ENCODE measurements at places on chromosomes 4 and X. TPM values are rescaled to one million over a fixed set of nuclear protein-coding genes. Genes with fewer than 3 reads are reported as not detected.
A peak's percentile ranks its signal among the peaks of the same experiment; 100 is the strongest.

Gene NIPAL1
- polyA plus RNA-seq, result 0.47 TPM

GRCh38 chr4:86594559-86595425 is 677 bp downstream of the PTPN13 start:
- peak overlapping the region; percentile 67 for H3K4me3 ChIP-seq
- peaks cover 48% of the 10 kb centered on the region for H3K27me3 ChIP-seq
- no peaks in the 10 kb centered on the region for H3K36me3 ChIP-seq
- peak overlapping the region; percentile 57 for H3K27ac ChIP-seq
- DNase-seq, result peak; percentile 19

DNA sequence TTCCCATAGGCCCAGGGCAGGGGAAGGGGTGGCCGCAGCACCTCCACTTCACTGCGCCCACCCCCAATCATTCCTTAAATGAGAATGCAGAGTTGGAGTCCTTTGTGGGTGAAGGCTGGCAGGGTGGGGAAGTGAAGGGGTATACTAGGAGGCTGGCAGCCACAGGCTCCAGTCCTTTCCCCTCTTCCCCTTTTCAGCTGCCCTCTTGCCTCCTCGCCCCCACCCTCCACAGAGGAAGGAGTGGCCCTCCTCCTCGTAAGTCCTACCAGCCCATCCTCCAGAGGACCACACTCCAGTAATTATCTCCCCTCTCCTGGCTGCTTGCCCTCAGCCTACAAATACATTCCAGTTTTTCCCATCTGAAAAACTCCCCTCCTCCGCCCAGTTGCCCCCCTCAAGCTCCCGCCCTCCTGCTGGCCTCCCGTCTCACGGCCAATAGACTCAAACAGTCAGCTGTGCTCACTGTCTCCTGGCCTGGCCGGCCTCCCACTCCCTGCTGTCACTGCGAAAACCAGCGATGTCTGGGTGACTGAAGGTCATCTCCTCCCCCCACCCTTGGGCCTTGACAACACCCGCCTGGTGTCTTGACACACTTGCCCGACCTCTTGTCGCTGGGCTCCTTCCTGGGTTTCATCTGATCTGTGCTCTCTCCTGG is 38.8 kb downstream of the EFNB1 start:
- H3K36me3 ChIP-seq, result no peaks in the 10 kb centered on the region
- H3K4me3 ChIP-seq, result no peak overlapping the region
- H3K27ac ChIP-seq, result no peak overlapping the region
- no peak for DNase-seq
- no peaks in the 10 kb centered on the region for H3K27me3 ChIP-seq
- H3K4me1 ChIP-seq, result no peaks in the 10 kb centered on the region

DNA sequence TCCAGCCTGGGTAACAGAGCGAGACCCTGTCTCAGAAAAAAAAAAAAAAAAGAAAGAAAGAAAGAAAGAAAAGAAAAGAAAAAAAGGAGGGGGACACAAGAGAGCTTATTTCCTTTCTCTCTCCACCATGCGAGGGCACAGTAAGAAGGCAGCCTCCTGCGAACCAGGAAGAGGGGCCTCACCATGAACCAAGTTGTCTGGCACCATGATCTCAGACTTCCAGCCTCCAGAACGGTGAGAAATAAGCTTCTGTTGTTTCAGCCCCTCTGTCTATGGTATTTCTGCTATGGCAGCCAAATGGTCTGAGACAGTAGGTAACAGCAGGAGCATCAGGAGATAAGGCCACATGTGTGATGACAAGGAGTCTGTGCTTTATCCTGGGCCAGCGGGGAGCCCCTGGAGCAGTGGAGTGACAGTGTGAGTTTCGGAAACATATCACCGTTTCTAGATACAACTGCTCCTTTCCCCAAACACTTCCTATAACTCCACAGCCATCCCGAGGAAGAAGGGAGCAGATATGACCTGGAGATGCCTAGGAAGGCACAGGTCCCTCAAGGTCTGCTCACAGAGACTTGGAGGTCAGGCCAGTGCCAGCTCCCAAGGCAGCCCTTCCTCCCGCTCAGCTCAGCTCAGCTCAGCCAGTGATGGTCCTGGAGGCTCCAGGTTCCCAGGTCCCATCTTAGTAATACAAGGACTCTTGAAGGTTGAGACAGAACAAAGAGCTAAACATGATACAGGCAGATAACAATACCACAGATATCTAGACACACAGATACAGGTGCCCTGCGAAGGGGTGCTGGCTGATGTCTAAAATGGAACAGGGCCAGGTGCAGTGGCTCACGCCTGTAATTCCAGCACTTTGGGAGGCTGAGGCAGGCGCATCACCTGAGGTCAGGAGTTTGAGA is 17.7 kb downstream of the JAKMIP1 start:
- no peak for DNase-seq
- H3K27ac ChIP-seq, result no peak overlapping the region
- no peaks in the 10 kb centered on the region for H3K36me3 ChIP-seq
- no peaks in the 10 kb centered on the region for H3K27me3 ChIP-seq
- H3K4me1 ChIP-seq, result no peaks in the 10 kb centered on the region

Gene ENPEP
- polyA plus RNA-seq, result 0.75 TPM

DNA sequence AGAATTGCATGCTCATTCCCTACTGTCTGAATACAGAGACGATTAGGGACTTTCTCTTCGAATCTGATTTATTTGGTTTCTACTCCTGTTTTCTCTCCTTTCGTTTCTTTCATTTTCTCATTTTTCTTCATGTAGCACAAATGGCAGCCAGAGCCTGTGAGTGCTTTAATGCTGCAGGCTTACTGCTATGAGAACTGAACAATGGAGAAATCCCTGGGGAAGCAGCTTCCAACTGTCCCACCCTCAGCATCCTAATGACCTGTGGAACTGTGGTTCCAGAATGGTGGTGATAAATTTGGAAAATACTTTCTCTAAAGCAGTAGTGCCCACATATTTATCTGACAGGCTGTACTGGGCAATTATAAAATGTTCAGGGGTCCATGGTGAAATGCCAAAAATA is 930.4 kb downstream of the DMD start:
- no peaks in the 10 kb centered on the region for H3K27me3 ChIP-seq
- no peaks in the 10 kb centered on the region for H3K4me1 ChIP-seq
- H3K27ac ChIP-seq, result no peak overlapping the region
- no peaks in the 10 kb centered on the region for H3K36me3 ChIP-seq

GRCh38 chr4:123503698-123504363 is 107.2 kb downstream of the SPRY1 start:
- no peak overlapping the region for H3K27ac ChIP-seq
- no peak for DNase-seq
- H3K4me3 ChIP-seq, result no peak overlapping the region
- no peaks in the 10 kb centered on the region for H3K36me3 ChIP-seq
- peaks cover 8% of the 10 kb centered on the region for H3K4me1 ChIP-seq

DNA sequence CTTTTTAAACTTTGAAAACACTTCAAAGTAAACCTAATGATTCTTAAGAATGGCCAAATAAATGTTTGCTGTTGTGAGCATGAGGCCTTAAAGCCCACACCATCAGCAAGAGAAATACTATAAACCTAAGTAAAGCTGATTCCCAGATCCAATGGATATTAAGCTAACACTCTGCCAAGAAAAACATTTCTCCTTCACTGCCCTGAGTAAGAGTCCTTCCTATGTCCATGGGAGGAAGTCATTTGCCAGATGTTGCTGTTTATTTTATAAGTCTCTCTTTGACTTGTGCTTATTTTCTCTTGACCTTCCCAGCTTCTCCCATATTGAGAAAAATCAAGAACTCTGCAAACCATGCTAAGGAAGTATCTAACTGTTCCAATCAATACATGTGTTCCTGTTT is 154.3 kb upstream of the EDNRA start:
- H3K27ac ChIP-seq, result no peak overlapping the region
- H3K36me3 ChIP-seq, result no peaks in the 10 kb centered on the region
- DNase-seq, result no peak
- no peaks in the 10 kb centered on the region for H3K4me1 ChIP-seq

GRCh38 chrX:118062817-118063615 is 53.6 kb downstream of the KLHL13 start:
- no peaks in the 10 kb centered on the region for H3K4me1 ChIP-seq
- no peaks in the 10 kb centered on the region for H3K36me3 ChIP-seq
- no peak overlapping the region for H3K27ac ChIP-seq
- no peak for DNase-seq
- H3K4me3 ChIP-seq, result no peak overlapping the region
